ENCODE measurements at places on chromosomes 5 and 9.

- DNase-seq, result no peak
Observed at GRCh38 chr5:140256726-140257125, 46.2 kb downstream of the PFDN1 start.

- no peak for DNase-seq
Observed at GRCh38 chr5:135240781-135241360, 158.2 kb downstream of the MACROH2A1 start.

- DNase-seq, result no peak
Observed at GRCh38 chr9:134422301-134423090, 96.2 kb downstream of the RXRA start.

DNA sequence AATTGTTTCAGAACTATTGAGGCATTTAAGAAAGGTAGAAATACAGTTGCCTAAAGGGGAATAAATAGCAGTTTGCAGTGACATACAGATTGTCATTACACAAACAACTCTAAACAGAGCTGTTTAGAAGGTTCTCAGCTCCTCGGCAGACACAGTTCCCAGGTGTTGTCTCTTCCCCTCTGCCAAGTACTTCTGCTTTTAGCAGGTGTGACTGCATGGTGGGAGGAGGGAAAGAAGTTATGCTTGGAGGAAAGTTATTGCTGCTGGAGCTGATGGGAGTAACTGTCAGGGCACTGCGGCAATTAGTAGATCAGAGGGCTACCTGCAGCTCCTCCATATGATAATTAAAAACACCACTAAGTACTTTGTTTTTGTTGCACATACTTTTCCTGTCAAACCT is 14.5 kb downstream of the EDIL3 start:
- DNase-seq, result no peak

- DNase-seq, result no peak
Observed at GRCh38 chr9:85599540-85600105, 142.1 kb downstream of the AGTPBP1 start.

DNA sequence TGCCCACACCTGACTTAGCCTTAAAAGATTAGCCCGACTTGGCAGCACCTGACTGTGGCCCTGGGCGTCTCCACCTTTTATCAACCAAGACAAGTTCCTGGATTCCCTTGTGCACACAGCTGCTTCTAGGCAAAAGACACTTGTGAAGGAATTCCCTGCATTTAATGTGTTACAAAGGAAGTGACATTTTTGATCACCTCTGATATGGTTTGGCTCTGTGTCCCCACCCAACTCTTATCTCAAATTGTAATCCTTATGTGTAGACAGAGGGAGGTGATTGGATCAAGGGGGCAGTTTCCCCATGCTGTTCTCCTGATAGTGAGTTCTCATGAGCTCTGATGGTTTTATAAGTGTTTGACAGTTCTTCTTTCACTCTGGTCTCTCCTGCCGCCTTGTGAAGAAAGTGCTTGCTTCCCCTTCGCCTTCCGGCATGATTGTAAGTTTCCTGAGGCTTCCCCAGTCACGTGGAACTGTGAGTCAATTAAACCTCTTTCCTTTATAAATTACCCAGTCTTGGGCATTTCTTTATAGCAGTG is 2.6 kb upstream of the CPEB4 start:
- DNase-seq, result peak; percentile 71

DNA sequence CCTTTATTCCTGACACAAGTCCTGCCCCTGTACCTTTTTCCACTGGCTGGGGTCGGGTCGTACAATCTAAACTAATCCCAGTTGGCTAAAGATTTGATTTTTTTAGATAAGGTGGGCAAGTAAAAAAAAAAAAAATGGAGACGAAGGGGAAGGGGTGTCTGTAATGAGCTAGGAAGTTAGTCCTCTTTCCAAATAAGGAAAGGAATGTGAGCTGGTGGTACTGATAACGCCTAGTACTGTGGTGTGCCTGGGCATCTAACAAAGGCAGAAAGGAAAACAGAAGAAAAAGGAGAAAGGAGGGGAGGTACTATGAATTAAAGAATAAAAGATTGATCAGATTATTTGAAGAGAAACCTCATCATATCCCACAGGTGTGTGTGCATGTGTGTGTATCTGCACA is 21.3 kb downstream of the PRDM9 start:
- no peak for DNase-seq

DNA sequence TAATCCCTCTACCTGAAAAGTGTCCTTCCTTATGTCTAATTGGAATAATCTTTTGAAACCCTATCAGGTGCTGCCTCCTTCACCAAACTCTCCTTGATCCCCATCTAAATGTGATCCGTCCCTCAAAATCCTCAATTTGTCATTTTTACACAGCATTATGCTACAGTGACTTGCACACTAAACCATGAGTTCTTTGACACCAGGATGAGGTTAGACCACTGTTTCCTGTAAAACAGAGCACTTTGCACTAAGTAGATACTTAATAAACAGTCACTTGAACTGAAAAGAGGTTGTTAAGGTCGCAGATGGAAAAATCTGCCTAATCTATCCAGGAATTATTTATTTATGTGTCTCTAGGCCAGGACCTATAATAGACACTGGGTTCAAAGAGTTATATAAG is 44.2 kb upstream of the TLX3 start:
- no peak for DNase-seq

DNA sequence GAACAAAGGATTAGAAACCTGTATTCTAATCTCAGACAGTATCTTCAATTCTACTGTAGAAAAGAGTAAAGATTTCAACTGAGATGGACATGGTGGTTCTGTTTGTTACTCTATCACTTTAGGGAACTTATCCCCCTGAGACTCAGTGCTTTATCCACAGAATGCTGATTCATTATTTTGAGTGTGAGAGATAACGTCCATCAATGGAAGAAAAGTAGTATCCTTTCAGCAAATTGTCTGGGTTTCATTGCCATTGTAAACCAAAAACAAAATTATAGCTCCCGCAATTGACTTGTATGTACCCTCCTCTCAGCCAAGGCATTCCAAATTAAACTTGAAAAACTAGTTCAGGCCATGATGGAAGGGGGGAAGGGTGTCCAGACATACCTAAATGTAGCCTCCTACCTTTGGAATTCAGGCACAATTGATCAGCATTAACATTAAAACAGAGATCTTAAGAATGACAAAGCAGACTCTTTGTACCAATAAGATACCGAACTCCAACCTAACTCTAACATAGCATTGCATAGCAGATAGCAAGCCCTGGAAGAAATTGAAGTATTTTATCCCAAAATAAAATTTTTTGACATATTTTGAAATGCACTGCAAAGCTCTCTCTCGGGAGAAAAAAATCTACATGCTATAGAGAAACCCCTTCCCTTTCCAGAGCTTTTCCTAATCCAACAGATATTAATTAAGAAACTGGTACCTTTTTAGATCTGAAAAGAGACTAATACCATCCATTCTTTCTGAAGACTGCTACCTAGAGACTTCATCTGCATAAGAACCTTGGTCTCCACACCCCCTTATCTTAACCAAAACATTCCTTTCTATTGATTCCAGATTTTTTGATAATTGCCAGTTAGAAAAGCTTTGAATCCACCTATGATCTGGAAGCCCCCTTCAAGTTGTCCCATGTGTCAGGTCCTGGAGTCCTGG is 1055.7 kb downstream of the PTPRD start:
- DNase-seq, result no peak

GRCh38 chr5:74259572-74259971 is 381.0 kb downstream of the ENC1 start:
- no peak for DNase-seq

GRCh38 chr5:90675222-90675621 is 116.6 kb downstream of the ADGRV1 start:
- no peak for DNase-seq

DNA sequence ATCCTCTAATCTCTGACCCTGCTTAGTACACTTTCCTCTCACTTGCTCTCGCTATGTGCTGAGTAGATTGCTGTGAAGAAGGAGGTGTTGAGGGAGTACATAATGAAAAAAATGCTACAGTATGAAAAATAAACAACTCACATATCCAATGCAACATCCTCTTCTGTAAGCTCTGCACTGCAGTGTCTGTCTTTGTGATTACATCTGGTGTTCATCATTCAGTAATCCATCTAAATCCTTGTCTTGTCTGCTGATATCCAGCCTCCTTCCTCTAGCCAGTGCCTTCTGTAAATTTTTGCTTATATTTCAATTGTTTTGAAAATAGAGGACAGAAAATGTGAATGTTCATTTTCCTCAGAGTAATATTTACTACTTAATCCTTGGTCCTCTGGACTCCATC is 57.4 kb upstream of the CDH12 start:
- DNase-seq, result no peak

DNA sequence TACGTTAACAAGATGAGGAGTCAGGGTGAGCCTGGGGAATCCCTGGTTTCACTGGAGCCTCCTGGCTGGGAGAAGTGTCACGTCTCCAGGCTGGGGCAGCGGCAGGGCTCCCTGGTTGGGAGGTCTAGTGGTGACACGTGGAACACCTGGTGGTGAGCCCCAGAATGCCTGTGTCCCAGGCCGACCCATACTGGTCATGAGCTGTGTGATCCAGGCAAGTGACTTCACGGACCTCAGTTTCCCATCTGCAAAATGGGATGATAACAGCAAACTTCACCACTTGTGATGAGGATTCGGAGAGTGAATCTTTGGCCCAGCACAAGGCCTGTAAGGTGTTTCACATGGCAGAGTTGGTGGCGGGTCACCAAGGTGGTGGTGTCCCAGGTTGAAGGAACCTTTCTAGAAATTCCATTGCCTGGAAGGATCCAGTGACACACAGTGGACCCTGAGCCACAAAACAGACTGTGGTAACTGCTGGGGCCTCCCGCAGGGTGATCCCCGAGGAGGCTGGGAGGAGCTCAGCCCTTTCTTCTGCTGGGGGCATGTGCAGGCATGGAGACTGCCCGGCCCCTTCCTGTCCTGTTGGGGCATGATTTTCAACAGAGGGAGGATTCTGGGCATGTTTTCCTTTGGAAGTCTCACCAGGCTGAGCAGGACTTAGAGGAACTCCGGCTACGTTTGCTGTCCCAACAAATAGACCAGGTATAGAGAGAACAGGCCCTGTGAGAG is 153.9 kb upstream of the IER5L start:
- no peak for DNase-seq

GRCh38 chr5:135127439-135128240 is 93.6 kb upstream of the PITX1 start:
- no peak for DNase-seq

DNA sequence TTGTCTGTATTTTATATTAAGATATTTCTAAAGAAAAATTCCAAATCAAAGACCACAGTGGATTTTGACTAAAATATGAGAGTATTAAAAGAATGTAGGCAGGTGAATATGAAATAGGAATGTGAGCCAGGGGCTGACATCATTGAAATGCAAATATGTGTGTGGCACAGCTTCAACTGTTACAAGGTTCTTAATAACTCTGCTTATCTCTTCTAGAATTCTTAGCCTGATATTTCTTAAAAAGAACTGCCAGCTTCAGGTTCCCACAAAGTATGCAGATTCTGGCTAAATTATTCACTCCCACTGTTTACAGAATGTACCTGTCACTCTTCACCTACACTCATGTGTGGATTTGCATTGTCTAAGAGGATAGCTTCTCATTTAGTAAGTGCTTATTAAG is 274.4 kb downstream of the DIRAS2 start:
- no peak for DNase-seq

DNA sequence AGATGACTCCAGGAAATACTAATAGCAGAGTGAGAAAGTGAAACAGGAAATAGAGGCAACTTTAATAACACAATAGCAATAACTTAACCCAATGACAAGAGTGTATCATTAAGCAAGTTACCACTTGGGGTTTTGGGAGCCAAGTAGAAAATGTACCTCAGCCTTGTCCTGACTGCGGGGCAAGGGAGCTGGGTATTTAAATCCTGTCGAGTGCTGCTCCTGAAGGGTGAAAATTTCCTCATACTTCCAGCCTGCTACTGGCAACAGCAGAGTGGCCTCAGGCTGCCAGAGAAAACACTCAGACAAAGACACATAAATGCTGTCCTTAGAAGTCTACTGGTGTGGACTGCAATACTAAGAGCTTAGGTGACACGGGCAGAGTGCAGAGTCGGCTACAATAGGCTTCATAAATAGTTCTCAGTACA is 112.5 kb upstream of the EMB start:
- DNase-seq, result no peak

DNA sequence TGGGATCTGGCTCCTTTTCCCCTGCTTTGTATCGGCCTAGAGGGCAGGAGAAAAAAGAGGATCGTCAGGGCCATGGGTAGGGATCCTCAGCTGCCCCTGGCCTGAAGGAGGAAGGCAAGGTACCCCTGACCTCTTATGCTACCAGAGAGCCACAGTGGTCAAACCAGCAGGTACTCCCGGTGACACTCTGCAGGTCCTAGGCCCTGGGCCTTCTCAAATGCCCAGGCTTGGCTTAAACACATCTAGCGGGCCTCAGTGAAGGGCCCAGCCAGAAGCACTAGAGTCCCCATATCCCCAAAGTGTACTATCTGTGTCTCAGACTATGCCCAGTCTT is 3.5 kb downstream of the IRF1 start:
- DNase-seq, result no peak

DNA sequence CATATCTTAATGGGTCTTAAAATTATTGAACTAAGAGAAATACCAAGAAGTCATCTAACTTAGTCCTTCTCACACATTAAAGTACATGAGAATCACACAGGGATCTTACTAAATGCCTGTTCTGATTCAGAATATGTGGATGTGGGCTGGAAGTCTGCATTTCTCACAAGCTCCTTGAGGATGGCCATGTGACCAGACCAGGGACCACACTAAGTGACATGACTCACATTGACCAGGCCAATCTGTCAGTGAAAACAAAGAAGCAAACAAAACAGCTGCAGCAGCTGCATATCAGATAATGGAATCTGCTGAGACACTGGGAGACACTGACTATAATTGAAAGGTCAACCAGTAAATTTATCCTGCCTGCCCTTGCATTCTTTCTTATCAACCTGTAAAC is 110.5 kb downstream of the ADAMTS12 start:
- DNase-seq, result no peak

- no peak for DNase-seq
Observed at GRCh38 chr9:80382211-80382891, 810.6 kb downstream of the TLE4 start.

- no peak for DNase-seq
Observed at GRCh38 chr9:21527579-21527978, 45.5 kb upstream of the IFNE start.

GRCh38 chr5:168329302-168329701 is 37.9 kb downstream of the WWC1 start:
- DNase-seq, result no peak

GRCh38 chr9:98765256-98765655 is 31.1 kb downstream of the ANKS6 start:
- DNase-seq, result no peak

- no peak for DNase-seq
Observed at GRCh38 chr9:19116107-19116790, 11.0 kb downstream of the PLIN2 start.

GRCh38 chr9:127136880-127137639 is 14.6 kb upstream of the ANGPTL2 start:
- no peak for DNase-seq

All from endothelial cell of umbilical vein (primary cell).